ENCODE measurements at places on chromosomes 7 and 10.

DNA sequence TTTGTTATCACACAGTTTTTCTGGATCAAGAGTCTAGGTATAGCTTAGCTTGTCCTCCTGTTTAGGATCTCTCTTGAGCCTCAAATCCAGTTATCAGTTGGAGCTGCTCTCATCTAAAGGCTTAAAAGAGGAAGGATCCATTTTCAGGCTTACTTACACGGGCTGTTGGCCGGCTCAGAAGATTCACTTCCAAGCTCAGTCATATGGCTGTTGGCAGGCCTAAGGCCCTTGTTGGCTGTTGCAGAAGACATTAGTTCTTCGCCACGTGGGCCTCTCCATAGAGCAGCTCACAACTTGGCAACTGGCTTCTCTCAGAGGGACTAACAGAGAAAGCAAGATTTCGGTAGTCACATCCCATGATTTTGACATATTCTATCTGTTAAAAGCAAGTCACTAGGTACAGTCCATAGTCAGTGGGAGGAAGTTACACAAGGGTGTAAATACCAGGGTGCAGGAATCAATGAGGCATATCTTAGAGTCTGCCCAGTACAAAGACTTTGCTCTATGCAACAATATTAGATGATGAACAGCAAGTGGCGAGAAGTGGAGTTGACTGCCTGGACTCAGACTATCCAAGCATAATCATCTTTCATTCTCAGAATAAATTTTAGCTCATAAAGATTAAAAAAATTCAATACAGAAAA, 280.1 kb upstream of the MBL2 start:
- no peak for DNase-seq

DNA sequence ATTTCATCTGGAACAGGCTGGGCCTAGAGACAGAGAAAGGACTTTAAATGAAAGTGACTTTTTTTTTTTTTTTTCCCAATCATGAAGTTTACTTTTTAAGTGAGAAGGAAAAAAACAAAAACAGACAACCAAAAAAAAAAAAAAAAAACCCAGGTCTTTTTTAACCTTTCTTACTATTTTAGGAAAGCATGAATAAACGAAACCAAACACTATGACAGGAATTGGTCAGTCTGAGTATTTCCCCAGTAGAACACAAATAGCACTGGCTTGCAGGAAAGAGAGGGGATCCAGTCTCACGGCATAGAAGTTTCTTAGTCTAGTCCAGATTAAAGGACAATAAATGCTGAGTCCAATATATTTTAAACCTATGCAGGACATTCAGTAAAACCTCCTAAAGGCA, 180.5 kb upstream of the CCDC6 start:
- DNase-seq, result no peak

- no peak for DNase-seq
Measured at GRCh38 chr7:42432644-42433043, 195.6 kb upstream of the GLI3 start.

DNA sequence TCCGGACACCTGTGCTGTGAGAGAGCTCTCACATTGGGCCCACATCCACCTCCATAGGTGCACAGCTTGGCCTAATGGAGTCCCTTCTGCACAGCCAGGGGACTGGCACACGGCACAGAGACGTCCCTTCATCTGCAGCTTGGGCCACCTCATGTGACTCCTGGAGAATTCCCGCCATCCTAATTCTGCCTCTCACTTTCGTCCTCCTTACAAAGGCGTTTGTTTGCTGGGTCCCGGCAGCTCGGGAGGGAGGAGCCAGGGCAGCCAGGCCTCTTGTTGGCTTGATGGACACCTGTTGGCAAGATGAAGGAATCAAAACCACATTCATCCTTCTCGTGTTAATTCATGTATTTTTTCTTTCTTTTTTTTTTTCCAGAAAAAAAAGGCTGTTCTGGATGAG, 30.7 kb upstream of the TTYH3 start:
- no peak for DNase-seq

DNA sequence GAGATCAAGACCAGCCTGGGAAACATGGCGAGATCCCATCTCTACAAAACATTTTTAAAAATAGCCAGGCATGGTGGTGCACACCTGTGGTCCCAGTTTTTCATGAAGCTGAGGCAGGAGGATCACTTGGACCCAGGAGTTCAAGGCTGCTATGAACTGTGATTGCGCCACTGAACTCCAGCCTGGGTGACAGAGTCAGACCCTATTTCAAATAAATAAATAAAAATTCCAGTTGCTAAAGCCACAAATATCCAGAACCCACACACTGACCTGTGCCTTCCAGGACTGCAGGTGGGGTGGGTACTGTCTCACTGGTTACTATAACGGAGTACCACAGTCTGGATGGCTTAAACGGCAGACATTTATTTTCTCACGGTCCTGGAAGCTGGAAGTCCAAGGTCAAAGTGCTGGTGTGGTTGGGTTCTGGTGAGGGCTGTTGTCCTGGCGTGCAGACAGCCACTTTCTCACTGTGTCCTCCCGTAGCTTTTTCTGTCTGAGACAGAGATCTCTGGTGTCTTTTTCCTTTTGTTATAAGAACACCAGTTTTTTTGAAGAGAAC, 38.8 kb downstream of the ASB13 start:
- no peak for DNase-seq

DNA sequence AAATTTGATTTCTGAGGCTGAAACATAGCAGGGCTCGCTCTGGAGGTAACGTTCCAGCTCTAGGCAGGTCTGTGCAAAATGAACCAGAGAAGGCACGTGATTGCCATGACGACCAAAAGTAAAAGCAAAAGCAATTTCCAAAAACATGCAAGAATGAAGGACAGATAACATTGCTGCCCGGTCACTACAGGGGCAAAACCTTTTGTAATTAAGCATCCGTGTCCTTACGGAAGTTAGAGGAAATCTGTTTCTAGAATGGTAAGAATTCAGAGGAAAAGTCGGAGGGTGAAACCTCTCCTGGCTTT, 2.9 kb downstream of the KLF6 start:
- DNase-seq, result no peak

DNA sequence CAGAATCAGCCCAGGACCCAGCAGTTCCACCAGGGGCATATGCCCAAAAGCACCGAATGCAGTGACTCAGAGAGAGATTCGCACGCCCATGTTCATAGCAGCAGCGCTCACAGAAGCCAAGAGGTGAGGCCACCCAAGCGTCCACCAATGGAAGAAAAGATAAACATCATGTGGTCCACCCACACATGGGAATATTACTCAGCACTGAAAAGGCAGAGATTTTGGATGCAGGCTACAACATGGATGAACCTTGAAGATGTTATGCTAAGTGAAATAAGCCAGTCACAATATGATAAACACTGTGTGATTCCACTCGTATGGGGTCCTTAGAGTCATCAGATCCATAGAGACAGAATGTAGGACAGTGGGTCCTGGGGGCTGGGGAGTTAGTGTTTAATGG, 427.4 kb downstream of the DNAJB6 start:
- DNase-seq, result no peak

GRCh38 chr7:50166997-50167965, 74.2 kb upstream of the ZPBP start:
- DNase-seq, result no peak

DNA sequence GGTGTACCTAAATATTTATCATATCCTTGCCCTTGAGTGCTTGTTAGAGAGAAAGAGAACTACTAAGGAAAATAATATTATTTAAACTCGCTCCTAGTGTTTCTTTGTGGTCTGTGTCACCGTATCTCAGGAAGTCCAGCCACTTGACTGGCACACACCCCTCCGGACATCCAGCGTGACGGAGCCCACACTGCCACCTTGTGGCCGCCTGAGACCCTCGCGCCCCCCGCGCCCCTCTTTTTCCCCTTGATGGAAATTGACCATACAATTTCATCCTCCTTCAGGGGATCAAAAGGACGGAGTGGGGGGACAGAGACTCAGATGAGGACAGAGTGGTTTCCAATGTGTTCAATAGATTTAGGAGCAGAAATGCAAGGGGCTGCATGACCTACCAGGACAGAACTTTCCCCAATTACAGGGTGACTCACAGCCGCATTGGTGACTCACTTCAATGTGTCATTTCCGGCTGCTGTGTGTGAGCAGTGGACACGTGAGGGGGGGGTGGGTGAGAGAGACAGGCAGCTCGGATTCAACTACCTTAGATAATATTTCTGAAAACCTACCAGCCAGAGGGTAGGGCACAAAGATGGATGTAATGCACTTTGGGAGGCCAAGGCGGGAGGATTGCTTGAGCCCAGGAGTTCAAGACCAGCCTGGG, 11.4 kb downstream of the SERPINE1 start:
- DNase-seq, result no peak

DNA sequence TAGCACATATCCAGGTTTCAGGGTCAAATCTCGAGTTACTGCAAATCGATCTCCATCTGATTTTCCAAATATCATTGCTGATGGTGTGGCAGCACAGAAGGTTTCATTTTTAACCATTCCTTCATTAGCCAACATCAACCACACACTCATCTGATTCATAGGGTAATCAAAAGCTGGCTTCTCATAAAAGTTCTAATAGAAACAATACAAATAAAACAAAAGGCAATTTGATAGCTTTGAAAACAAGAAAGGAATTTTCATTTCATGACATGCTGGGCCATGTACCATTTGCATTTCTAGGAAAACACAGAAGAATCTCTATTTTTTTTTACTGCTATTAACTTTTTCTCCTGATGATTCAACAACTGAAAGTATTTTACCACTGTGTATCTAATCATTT, 147.7 kb upstream of the SLC26A5 start:
- DNase-seq, result no peak

DNA sequence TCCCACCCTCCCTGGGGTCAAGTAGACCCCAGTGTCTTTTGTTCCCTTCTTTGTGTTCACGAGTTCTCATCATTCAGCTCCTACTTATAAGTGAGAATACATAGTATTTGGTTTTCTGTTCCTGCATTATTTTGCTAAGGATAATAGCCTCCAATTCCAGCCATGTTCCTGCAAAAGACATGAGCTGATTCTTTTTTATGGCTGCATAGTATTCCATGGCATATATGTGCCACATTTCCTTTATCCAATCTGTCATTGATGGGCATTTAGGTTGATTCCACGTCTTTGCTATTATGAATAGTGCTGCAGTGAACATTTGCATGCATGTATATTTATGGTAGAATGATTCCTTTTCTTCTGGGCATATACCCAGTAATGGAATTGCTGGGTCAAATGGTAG, 28.3 kb upstream of the CAMK2B start:
- no peak for DNase-seq

DNA sequence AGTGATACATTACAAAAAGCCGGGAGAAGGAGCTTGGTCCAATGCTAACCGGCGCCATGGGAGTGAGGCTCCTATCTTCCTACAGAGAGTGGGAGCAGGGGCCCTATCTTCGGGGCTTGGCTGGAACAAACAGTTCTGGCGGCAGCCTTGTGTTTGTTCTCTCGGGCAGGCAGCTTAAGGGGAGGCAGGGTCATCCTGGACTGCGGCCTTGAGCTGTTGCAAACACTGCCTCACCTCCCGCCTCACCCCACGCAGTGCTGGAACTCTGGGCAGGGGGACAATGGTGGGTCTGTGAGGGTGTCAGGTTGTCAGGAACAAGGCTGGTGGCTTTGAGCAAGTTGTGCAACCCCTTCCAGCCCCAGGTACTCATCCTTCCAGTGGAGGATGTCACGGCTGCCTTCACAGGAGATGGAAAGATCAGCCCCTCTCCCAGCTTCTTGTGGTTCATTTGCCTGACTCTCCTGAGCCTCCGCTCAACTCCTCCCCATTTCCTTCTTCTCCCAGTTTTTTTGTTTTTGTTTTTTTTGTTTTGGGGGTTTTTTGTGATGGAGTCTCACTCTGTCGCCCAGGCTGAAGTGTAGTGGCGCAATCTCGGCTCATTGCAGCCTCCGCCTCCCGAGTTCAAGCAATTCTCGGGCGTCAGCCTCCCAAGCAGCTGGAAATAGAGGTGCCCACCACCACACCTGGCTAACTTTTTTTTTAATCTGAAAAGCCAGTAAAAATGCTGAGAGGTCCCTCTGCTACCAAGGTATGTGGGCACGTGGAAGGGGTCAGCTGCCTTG, 57.4 kb downstream of the SPOCK2 start:
- no peak for DNase-seq

DNA sequence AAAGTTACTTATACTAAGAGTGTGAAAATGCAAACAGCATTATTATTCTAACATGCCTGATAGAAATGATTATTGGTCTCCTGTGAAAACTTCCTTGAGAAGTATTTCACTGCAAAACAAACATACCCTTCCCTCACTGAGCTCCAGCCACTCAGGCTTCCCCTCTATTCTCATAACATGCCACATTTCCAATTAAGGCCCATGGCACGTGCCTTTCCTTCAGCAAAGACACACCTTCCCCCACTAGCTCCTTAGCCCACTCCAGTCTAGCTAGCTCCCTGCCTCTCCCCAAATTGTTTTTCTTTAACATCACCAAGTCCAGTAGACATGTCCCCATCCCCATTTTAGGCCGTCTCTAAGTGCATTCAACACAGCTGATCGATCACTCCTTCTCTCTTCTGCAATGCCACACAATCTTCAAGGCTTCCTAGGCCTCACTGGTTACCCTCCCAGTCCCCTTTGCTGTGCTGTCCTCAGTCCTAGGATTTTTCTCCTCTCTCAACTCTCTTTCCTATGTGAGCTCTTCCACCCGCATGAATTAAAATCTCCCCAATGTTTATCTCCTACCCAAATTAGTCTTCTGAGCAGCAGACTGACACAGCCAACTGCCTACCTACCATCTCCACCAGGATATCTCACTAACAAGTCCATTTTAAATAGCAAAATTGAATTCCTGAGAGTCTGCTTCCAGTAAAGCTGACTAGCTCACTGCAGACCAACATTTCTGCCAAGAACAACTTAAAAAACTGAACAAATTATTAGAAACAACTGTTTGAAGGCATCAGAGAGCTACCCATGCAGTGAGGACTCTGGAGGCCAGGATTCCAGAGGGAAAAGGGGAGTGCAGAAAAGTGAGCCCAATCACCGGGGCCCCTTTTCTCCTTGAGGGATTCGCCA, 11.9 kb downstream of the CYTH3 start:
- DNase-seq, result no peak

DNA sequence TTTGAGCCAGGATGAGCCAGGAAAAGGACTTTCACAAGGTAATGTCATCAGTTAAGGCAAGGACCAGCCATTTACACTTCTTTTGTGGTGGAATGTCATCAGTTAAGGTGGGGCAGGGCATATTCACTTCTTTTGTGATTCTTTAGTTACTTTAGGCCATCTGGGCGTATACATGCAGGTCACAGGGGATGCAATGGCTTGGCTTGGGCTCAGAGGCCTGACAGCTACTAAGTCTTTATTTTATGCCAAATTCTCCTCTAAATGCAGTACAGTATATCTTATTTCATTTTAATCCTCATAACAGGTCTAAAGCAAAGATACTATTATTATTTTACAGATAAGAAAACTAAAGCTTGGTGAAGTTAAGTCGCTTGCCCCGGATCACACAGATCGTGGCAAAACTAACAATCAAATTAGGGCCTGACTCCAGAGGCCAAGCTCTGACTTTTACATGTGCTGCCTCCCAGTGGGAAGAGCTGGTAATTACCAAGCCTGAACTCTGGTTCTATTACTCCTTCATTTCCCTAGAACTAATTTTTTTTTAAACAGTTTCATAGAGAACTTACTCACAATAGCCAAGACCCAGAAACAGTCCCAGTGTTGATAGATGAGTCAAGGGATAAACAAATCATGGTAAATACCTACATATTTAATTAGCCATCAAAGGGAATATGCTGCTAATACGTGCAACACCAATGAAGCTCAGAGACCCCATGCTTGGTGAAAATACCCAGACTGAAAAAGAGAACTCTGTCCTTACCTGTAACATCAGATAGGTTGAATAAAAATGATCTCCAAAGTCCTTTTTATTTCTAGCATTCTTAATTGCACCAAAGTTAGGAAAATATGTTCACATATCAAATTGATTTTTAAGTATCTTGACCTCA, 35.4 kb downstream of the C7orf25 start:
- DNase-seq, result no peak
